HFF-Myc (cell line): ENCODE measurements at places on chromosomes 2 and 18.

DNA sequence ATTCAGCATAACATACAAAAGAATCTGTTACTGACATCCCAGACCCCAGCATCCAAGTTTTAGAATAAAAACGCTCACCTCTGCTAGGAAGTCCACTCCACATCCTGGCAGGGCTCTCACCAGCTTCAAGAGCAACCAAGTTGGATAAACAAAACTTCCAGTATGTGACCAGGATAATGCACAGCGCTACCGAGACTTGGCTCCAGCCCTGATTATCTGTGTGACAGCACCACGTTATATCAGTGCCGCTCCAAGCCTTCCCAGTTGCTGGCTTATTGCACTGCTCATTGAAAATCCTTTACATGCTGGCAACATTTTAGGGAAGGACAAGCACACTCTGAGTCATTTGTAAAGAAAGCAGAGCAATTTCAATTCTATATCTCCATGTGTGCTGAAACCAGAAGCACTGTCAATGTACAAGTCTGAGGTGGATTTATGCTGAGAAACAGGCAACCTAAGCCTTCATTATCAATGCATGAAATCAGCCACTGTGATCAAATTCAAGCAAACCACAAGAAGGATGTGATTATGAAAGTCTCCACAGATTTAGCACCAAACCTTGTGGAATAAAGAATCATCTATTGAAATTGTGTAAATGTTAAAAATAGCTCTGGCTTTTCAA lies 115.7 kb downstream of the ZNF385B start:
- DNase-seq, result no peak

DNA sequence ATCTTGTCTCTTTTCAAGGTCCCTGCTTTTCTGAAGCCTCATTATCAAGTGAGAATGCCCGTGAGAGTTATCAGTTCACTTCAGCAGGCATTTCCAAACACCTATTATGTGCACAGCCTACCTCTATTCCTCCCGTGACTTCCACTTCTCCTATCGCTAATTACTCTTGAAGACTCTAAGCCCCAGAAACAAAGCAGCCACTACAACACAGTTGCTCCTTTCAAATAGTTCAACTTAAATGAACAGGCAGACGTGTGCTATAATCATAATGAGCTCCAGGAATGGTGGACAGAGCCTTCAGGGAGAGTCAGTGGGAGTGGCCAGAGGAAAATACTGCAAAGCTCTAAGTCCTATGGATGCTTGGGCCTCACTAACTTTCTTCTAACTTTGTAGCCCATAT lies 159.0 kb downstream of the RDH14 start:
- no peak for DNase-seq

DNA sequence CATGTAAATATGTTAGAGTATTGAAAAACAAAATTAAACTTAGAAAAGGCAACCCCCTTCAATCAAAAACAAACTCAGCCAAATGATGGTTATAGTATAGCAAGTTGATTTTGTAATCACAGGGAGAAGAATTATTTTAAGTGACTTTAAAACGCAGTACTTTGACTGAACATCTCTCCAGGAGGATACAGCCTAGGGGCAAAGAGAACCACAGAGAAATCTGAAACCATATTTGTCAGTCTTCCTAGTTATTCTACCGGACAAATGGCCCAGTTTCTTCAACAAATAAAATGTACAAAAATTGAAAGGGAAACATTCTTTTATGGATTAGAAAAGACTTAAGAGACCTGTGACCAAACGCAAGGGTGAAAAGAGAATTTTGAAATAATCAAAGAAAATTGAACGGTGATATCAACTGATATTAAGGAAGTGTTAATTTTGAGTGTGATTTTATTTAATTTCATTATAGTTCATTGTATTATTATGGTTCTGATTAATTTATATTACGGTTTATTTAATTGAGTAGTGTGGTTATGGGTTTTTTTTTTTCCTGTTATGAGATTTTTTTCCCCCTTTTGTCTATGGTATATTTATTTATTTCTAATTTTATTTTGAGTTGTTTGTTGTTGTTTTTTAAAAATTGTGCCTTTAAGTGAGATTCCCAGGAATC lies 75.3 kb downstream of the HNRNPLL start:
- DNase-seq, result no peak

DNA sequence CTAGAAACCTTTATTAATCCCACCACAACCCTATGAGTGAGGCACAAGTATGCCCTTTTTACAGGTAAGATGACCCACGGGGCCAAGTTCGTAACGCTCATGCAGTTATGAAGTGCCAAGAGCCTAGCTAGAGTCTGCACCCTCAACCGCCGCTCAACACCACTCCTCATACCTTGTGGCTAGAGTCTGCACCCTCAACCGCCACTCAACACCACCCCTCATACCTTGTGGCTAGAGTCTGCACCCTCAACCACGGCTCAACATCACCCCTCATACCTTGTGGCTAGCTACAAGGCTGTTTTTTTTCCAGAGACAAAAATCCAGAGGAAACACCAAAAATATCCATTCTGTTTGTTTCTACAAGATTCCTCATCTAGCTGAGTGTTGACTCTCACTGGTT lies 4.6 kb downstream of the TXNL4A start:
- DNase-seq, result no peak

- no peak for DNase-seq
Observed at GRCh38 chr2:205169012-205169411, 513.3 kb upstream of the NRP2 start.

- DNase-seq, result no peak
Observed at GRCh38 chr2:120317916-120318315, 28.0 kb upstream of the INHBB start.

DNA sequence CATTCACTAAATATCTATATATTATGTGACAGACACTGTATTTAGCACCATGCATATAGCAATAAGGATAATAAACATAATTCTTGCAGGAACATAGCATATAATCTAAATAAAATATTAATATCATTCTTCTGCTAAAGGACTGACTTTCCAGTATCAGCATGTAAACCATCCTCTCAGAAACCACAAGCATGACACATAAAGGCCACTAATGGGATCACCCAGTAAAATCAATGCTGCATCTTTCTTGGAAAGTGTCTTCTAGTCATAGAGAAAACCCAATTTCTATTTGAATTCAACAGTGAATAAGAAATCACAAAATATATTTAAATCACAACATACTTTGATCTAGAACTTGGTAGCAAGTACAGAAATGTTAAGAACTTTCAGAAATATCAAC lies 5.8 kb upstream of the LRP1B start:
- DNase-seq, result no peak

DNA sequence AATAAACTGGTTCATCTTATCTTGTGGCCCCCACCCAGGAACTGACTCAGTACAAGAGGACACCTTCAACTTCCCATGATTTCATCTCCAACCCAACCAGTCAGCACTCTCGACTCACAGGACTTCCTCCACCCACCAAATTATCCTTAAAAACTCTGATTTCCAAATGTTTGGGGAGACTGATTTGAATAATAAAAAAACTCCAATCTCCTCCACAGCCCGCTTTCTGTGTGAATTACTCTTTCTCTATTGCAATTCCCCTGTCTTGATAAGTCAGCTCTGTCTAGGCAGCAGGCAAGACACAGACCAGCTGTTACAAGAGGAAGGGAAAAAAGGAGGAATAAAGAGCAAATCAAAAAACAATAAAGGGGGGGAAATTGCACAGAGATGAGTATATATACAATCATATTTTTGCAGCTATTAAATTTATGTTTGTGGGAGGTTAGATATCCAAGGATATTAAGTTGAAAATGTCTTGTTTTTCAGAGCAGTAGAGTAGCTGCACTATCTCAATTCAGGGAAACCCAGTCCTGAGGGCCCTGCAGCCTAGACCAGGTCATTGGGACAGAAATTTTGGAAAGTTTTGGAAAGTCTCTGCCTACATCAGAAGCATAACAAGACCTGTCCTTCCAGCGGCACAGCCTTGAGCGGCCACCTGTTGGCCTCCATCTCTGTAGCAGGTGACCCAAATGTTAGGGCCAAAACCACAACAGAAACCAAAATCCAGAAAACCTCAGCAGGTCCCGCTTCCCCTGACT lies 32.8 kb upstream of the SIGLEC15 start:
- no peak for DNase-seq

DNA sequence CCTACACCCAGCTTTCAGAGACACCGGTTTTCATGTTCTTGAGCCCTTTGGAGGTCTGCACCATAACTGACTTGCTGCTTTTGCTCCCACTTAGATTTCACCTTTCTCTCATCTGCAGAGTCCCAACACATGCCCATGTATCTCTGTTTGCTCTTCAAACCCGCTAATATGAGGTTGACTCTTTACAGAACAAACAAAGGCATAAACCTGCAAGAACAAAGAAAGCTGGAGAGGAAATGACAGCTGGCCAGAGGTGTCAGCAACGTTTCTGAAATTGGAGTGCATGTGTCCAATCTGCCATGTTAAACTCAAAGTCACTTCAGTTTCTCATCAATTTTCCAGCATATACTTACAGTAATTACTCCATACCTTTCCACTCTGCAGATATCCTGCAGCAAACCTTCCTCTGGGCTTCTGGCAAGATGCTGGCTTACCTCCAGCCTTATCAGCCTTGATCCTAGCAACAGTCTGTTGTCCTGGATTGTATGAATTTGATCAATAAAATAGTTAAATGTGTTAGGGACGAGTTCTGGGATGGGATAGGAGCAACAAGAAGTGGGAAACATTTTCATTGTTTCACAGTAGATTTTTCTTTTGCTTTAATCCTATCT lies 157.4 kb downstream of the FHOD3 start:
- no peak for DNase-seq

GRCh38 chr2:236503100-236503499 lies 66.5 kb upstream of the ACKR3 start:
- DNase-seq, result no peak

GRCh38 chr2:64963719-64964118 lies 25.5 kb upstream of the SLC1A4 start:
- DNase-seq, result no peak
